ENCODE measurements at places on chromosomes 6 and 20.

DNA sequence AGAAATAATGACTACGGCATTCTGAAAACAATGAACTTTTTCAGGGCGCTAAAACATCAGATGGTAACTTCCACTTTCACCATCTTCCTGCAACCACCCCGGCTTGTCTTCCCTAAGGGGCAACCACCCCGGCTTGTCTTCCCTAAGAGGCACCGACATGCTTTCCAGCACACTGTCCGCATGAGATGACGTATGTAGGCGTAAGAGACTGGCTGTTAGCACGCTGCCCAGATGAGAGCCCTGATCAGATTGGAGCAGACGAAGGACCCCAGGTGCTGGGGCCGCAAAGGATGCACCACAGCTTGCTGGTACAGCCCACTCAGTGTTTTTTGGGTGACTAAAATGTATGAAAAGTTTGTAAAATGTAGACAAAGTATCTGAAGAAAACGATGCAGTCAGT, 29.3 kb downstream of the ASCC3 start:
- no peak for DNase-seq

DNA sequence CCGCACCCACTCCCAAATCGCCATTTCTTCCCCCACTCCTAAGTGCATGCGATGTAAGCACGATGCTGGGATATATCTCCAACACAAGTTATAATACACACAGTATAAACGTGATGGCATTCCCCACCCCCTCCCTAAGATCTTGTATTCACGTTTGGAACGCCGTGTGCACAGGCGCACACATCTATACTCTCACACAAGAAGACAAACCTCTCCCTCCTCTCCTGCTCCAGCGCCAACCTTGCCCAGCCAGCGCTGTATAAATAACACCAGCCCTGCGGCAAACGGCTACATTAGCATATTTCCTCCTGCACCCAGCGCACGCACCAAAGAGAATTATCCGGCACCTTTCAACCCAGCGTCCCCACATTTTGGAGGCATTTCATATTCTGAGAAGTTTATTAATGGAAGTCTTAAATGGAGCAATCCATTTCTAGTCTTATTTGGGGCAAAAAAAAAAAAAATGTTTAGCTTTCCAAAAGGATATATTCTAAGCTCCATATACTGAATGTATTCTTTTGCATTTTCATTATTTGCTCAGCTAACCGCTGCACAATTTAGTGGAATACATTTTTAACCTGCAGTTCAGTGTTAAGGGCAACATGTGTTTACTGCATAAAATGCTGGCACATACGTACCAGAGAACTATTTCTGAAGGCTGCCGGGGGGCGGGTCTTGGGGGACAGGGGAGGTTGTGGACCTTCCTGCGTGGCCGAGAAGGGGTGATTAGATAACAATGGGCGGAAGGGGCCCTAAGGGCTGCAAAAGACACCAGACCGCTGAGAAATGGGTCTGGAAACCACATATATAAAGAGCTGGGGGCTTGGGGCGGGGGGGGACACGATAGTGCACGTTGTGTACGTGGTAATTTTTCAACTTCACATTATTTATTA, 1.1 kb upstream of the SLC22A23 start:
- peak; percentile 16 for DNase-seq

- DNase-seq, result no peak
These were observed 87.4 kb downstream of the GJA1 start for GRCh38 chr6:121522771-121523386.

- no peak for DNase-seq
These were observed 1.2 kb upstream of the PI3 start for GRCh38 chr20:45173522-45173921.

GRCh38 chr6:11248974-11249761, 16.7 kb upstream of the NEDD9 start:
- DNase-seq, result peak; percentile 9
